ENCODE measurements at places on chromosomes 6 and 20. TPM values are rescaled to one million over a fixed set of nuclear protein-coding genes. Genes with fewer than 3 reads are reported as not detected.

Gene EYS
- under 0.01 TPM for total RNA-seq

Gene C20orf141
- total RNA-seq: not detected

Gene EDN3
- total RNA-seq: not detected

Gene PTGIS
- total RNA-seq: 1.5 TPM

Gene RAMACL
- total RNA-seq: 4.6 TPM

Gene EPB41L1
- 4.2 TPM for total RNA-seq

Gene SSR1
- total RNA-seq: 76.2 TPM

Gene RIPOR2
- total RNA-seq: 0.28 TPM

Gene SRSF6
- 44.4 TPM for total RNA-seq

Gene RRBP1
- 165 TPM for total RNA-seq

Gene EPPIN
- total RNA-seq: not detected

Gene OGFR
- total RNA-seq: 33.5 TPM

Gene DEF6
- 0.36 TPM for total RNA-seq

Gene MATN4
- not detected for total RNA-seq

Gene HLA-DQA1
- not detected for total RNA-seq

All from endothelial cell of coronary artery (primary cell).